Globus pallidus (tissue), 1 donor: ENCODE measurements at places on chromosomes 5 and 9.

GRCh38 chr5:111134864-111135263 is 42.7 kb downstream of the WDR36 start:
- DNase-seq: no peak

DNA sequence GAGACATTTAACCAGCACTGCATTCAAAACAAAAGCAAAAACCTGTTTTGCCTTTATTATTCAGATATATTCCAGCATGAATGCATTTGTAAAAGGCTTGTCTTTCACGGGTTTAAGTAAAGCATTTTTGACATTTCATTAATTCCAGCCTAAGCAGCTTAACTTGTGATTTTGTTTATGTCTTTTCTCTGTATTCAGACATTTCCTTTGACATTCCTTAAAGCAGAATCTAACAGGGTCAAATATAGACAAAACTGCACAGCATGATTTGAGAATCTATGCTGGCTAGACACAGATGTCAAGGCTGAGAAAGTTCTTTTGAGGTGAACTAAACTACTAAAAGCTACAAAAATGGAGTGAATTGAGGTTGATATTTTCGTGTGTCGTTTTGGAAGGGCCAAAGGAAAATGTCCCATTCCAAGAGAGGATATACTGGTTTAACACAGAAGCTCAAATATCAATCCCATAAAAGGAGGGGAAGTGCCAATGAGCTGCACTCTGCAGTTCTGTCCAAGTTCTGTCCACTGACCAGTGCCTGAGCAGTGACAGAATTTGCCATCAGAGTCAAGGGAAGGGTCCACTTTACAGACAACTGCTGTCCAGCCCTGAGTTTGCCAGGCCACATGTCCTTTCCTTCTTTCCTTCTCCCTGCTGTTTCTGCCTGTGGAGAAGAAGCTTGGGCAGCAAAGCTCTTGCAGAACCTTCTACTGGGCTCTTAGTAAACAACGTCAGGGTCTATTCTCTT is 198.7 kb upstream of the KLF9 start:
- DNase-seq: no peak

DNA sequence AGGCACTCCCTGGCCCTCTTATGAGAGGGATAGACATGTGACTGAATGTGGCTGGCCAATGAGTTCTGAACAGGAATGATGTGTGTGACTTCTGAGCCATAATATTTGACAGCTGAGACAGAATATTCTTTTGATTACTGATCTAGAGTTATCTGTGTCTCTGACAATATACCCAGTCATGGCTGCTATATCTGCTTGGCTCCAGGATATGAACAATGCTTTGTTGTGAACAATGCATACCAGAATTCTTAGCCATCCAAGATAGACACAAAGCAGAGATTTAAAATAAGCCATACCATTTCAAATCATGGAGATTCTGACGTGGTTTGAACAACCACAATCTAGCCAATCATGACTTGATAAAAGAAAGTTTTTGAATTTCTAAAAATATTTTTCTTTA is 840.3 kb upstream of the SEMA6A start:
- DNase-seq: peak; percentile 9

DNA sequence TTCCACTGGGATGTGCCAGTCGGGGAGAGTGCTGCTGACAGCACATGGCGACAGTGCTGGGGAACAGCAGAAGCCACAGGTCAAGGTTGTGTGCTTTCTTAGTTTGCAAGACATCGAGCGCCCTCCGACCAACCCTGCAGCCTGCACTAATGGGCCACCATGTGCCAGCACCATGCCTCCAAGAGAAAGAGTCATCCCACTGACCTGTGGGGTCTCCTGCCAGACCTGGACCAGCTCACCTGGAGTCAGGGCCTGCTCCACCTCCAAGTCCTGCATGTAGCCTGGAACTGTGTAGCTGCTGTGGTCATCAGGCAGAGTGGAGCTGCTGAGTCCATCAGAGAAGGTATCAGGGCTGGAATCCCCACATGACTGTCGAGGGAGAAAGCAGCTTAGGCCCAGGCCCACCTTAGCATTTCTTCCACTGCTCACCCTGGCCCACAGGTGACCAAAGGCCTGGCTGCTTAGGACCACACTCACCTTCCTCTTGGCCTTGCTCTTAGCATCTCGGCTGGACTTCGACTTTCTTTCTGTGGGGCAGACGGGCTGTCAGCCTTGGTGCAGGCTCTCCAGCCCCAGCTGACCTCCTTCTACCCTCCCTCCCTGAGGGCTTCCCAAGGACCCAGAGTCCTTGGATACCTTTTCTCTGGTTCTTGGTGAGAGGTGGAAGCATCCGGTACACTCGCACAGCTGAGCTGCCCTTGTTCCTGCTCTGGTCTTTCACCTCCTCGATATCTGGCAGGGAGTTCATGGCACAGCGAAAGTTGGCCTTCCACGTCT is 4.1 kb downstream of the IRF1 start:
- no peak for DNase-seq

DNA sequence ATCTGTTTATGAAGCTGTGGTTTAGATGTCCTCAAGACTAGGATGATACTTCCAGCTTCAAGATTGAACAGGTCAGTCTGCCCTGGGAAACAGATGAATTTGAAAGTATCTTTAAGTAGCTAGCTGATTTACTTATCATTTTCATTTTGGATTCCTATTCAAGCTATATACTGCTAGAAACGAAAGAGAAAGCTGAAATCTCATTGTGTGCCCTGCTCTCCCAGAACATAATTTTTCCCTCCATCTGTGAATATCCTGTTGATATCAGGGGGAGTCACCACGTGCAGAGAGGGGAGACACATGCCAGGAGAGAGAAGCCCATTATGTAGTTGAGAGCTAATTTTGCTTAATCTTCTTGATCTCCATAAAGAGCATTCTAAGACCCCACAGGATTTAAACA is 439.1 kb downstream of the NR2F1-AS1 start:
- DNase-seq: no peak

- DNase-seq: no peak
Measured at GRCh38 chr9:17171309-17172094, 36.7 kb downstream of the CNTLN start.

GRCh38 chr5:90409318-90410177 is at the start of gene CETN3:
Gene CETN3 (minus strand): TSS chr5:90409756. CDS start chr5:90409661, 95 bp downstream.
- DNase-seq: peak; percentile 96

DNA sequence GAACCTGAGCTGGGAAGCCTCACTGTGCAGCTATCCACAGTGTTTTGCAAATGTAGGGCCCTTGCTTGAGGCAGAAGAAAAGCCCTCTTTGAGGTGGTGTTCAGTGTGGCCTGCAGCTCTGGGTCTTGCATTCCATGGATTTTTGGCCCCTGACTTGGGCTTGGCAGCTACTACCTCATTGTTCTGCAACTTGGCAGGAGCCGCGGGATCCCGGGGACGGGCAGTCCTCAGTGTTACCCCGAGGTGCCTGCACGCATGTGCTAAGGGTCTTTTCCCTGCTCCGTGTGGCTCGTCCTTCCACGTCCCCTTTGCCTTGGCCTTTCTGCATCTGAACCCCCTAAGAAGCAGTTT is 39.8 kb downstream of the NEK6 start:
- DNase-seq: peak; percentile 59

GRCh38 chr5:100676817-100677631 is 141.8 kb downstream of the FAM174A start:
- DNase-seq: no peak

- no peak for DNase-seq
Measured at GRCh38 chr9:37593883-37594448, 1.6 kb upstream of the TOMM5 start.

- no peak for DNase-seq
Measured at GRCh38 chr9:121322037-121322736, 47.9 kb downstream of the STOM start.

- no peak for DNase-seq
Measured at GRCh38 chr5:73359395-73359794, 89.2 kb downstream of the FOXD1 start.

DNA sequence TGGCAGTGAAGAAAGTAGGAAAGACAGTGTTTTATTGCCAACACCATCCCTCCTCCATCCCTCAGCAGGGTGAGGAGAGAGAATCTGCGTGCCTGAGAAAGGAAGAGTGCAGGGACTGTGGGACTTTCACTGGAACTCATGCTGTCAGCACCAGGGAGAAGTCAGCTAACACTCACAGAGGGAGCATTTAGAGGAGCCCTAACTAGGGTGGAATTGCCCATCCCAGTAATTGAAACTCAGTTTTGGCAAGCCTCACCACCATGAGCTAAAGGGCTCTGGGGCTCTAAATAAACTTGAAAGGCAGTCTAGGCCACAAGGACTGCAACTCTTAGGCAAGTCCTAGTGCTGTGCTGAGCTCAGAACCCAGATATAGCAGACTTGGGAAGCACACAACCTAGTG is 622.3 kb downstream of the SEMA5A start:
- DNase-seq: no peak

- no peak for DNase-seq
Measured at GRCh38 chr9:135983208-135984071, 22.3 kb upstream of the UBAC1 start.

DNA sequence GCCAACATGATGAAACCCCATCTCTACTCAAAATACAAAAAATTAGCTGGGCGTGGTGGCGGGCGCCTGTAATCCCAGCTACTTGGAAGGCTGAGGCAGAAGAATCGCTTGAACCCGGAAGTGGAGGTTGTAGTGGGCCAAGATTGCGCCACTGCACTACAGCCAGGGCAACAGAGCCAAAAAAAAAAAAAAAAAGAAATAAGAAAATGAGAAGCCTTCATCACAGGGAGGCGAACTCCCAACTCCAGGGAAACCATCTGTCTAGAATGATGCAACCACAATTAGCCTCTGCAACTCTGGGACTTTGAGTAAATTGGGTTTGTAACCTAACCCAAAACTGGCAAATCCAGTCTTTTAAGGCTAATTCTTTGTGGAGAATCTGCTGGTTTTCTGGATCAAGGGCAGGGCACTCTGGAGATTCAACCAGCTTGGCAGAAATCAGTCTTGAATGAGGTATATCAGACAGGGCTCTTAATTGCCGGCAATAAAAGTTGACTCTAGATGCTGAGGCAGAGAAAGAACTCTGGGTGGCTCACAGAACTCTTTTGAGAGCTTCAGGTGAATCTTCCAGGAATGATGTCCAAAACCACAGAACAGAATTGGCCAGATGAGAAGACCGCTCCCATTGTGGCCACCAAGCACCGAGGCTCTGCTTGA is 9.9 kb downstream of the S100Z start:
- no peak for DNase-seq

- no peak for DNase-seq
Measured at GRCh38 chr9:68533678-68534077, 7.0 kb downstream of the TMEM252 start.

DNA sequence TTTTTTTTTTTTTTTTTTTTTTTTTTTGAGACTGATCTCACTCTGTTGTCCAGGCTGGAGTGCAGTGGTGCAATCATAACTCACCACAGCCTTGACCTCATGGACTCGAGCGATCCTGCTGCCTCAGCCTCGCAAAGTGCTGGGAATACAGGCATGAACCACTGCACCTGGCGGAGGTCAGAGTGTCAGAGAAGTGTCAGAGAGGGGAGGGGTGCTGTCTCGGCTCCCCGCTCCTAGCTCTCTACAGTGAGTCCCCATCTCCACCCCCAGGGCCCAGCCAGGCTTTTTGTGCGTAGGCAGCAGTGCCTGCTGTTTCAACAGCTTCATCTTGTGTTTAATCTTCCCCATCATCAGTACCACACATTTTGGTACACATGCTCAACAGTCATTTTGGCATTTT is 38.3 kb downstream of the SAR1B start:
- no peak for DNase-seq

DNA sequence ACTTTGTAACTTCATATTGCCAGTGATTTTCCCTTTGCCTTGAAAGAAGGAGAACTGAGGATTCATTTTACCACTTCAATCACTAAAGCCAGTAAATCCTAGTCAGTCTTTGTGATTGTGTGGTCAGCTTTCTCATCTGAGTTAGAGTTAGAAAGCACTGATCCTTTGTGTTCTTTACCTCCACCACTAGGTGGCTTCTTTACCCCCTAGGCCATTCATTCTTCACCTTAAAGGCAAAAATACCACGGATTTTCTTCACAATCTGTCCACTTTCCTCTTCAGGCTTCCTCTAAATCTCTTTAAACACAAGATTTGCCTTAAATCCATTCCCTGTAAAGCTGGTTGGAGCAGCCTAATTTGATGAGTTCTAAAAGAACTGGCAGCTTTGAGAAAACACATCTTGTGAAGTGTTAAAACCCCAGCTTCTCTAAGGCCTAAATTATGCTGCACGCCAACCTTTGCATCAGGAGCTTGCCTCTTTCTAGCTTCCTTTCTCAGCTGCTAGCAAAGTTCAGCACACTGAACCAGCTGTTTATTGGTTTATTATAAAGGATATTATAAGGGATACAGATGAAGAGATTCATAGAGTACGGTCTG is 20.4 kb downstream of the BDP1 start:
- no peak for DNase-seq

DNA sequence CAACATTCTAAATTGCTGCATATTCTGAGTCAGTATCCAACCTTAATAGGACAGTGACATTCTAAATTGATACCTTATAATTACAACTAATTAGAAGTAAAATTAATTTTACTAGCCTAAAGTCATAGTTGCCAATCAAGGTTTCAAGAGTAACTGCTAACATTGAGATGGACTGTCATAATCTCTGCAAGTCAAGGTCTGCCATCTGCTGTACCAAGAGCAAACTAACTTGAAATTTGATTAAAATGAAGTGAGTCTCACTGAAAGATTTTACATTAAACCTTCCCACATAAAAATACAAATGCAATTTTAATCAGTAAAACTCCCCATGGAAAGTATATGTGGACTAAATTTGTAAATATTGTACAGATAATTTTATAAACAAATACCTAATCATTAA is 235.3 kb downstream of the PRDM9 start:
- DNase-seq: no peak

DNA sequence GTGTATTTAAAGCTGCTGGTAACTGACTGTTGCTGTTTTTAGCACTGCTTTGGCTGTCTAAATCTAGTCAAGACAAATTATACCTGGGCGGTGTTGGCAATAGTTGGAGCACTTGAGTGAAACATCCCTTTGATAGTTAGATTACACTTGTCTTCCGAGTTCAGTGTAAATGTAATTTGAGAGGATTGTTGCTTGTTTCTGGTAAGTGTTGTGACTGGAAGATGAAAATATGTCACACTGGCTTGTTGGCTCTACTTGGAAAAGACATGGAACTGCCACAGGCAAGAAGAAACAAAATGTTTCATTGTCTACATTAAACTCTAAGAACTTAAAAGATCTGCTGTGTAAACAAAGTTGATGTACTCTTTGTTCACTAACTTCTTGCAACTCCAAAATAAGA is 49.2 kb upstream of the PTPRD start:
- DNase-seq: no peak

- DNase-seq: no peak
Measured at GRCh38 chr5:1122511-1123294, 10.8 kb upstream of the SLC12A7 start.

DNA sequence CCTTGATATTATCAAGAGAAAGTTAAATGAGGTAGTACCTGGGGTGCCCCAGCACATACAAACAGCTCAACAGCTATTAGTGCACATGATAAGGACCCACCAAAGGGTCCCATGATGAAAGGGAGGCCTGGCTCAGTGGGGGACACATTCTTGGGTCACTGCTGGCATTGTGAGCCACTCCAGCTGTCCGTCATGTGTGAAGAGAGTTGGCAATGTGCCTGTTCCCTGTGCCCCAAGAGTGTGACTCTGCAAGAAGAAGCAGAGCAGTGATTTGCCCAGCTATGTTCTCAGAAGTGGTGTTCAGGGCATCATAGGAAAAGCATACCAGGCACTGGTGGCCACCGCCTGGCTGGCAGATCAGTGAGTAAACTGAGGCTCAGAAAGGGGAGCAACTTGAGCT is 37.1 kb upstream of the TDRD7 start:
- no peak for DNase-seq
